Nucleus accumbens (tissue), 56 donors: ENCODE measurements at places on chromosomes 2 and 18.

GRCh38 chr2:68244456-68244855 is 7.9 kb downstream of the PPP3R1 start:
- no peak for DNase-seq

DNA sequence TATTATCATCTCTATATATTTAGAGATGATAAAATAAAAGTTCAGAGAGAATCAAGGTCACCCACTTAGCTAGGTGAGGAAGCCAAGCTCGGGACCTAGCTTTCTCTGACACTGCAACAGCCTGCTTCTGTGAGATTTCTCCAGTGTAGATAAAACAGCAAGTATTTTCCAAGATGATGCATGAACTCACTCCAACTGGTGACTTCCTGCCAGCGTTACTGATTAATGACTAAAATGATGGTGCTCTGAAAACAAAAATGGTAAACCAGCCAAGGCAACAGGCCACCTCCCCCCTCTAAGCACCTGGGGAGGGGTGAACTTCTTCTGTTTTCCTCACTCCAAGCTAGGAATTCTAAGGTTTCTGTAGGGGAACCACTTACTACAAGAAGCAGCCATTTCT is 510.2 kb upstream of the ID2 start:
- no peak for DNase-seq

GRCh38 chr18:32138332-32138982 is 46.8 kb downstream of the RNF138 start:
- no peak for DNase-seq

GRCh38 chr18:40056079-40056692 is 1898.8 kb upstream of the PIK3C3 start:
- DNase-seq, result no peak

DNA sequence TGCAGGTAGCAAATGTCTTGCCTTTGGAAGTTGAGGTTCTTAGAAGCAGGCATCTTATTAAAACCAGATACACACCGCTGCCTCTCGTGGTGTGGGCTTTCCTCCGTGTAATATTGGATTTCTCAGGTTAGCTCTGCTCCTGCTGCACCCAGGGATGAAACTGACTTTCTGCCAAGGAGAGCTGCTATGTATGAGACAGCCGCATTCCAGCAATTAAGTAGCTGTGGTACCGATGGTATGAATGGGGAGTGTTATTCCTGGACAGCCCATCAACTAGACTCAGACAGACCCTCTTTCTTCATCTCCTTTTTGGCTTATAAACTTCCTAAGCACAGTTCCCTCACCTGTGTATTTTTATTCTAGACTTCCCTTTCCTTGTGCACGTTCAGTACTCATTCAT is 6.8 kb upstream of the EHD3 start:
- DNase-seq, result no peak

GRCh38 chr2:13030606-13031005 is 313.9 kb downstream of the TRIB2 start:
- DNase-seq, result no peak

DNA sequence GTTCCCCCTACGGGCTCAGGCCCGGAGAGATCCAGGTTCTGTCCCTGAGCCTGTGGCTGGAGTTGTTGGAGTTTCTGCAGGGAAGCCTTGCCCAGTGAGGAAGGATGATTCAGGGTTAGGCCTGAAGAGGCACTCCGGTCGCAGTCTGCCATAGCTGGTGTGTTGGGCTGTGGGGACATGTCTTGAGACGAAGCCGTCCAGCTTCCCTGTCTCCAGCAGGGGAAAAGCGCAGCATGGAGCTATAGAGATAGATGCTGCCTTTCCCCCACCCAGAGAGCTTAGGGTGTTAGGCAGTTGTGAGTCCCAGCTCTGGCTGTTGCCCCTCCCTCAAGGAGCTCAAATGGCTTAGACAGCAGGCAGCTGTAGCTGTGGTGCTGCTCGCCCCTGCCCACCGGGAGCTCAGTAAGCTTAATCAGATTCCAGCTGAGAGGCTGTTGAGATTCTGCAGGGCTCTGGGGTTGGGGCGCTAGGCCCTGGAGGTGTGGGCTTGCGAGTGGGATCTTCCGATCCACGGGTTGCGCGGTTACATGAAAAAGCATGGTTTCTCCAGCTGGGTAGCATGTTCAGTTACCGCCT is 103.9 kb downstream of the PMAIP1 start:
- no peak for DNase-seq

- no peak for DNase-seq
Measured at GRCh38 chr18:57727952-57728807, 74.9 kb downstream of the ATP8B1 start.

GRCh38 chr18:79283929-79284328 is 111.8 kb upstream of the NFATC1 start:
- no peak for DNase-seq

DNA sequence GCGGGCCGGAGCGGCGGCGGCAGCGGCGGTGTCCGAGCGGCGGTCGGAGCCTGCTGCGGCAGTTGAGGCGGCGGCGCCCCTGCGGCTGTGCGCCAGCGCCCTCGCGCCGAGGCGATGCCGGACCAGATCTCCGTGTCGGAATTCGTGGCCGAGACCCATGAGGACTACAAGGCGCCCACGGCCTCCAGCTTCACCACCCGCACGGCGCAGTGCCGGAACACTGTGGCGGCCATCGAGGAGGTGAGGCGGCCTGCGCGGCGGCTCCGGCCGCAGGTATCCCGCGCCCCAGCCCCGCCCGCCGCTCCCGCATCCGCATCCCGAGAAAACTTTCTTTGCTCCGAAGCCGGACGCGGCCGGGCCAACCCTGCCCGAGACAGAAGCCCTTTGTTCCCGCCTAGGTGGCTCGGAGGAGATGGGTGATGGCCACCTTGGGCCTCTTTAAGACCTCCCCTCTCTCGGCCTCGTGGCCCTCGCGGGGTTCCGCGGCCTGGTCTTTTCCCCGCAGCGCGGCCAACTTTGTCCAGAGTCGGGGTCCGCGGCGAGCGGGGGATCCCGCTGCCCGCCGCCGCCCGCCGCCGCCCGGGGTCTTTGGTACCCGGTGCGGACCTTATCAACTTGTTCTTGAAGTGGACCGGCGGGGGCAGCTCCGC is 504 bp downstream of the ASAP2 start:
- DNase-seq, result peak; percentile 21

DNA sequence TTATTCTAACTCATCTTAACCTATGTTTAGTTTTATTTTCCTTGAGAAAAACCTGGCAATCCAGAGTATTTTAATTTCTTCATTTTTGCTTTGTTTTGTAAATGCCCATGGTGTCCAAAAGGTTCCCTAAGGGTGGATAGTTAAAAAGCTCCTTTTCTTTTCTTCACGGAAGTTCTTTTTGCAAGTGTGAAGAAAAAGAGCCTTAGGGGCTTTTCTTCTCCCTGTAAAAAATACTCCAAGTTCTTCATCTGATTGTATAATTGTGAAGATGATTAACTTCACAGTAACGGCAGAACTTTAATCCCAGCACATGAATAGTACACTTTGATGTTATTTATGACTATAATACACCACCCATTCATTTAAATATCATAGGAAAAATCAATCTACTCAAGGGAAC is 530.2 kb upstream of the LINC00305 start:
- no peak for DNase-seq

DNA sequence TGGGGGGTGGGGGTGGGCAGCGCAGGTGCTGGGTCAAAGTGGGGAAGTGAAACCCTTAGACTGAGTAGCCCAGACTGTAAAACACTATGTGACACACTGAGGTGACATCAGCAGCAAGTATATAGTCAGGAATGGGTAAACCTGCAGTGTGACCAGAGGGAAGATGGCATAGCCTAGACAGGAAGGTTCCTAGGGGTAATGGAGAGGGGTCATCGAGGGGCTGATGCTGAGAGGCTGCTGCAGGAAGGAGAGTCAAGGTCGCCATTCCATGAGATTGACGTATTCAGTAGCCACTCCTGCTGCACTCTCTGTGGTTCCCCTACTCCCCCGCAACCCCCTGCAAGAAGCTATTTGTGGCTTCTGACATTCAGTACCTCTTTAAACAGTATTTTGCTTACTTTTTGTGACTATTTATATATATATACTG is 111.7 kb downstream of the CHST9 start:
- no peak for DNase-seq

DNA sequence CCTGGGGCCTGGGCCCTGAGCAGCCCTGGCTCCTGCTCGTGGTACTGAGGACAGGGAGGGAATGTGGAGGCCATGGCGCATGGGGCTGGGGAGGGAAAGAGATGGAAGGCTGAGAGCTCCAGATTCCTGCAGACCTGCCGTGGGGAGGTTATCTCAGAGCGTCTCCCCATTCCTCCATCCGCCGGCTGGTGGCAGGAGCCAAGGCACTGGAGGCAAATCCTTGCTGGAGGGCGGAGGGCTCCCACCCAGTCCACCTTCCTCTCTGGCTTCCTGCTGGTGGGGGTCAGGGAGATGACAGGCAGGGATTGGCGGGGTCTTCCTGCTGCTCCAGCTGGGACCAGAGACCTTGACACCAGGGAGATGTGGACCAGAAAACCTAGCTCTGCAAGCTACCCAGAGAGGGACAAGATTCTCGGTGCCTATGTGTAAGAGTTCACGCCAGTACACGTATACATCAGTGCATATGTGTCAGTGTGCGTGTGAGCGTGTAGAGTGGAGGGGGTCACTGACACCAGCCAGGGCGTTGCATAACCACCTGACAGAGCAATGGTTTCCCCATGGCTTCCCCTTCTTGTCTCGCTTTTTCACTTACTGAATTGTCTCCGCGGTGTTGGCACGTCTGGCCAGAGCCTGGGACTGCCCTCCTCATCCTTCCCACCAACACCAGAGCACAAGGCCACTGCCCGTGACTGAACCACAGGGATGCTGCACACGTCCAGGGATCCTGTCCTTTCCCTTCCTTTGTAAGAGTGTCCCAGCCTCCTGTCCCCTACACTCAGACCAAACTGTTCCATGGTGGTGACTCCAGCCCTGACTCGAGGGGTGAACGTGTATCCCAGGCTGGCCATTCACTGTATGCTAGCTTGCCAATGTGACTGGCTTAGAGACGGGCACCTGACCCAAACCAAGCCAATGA is 15.8 kb upstream of the SEMA4C start:
- no peak for DNase-seq

DNA sequence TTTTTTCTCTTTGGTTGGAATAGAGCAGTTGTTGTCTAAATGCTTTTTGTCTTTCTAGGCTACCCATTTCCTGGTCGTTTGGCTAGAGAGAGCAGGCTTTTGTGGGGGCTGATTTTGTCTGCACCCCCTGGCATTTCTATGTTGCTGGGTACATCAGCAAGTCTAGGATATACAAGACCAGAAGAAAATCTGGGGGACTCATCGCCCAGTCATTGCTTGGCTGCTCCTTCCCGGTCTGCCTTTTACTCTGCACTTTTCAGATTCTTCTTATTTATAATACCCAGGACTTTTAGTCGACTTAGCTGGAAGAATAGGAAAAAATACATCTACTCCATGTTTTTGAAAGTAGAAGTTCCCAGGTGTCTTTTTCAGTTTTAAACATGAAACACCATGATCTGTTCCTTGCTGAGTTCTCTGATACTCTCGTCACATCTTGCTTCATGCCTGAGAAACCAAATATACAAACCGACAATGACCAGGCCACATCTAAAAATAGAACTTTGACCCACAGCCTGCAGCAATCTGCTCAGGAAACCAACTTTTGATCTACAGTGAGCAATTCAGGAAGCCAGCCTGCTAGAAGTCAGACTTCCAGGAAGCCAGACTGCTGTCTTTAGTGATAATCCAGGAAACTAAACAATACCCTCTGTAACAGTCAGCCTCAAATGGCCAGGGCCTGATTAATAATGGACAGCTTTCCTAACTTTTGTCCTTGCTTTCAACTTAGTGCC is 163.8 kb upstream of the MEX3C start:
- DNase-seq, result no peak

- no peak for DNase-seq
Measured at GRCh38 chr18:25166113-25166512, 185.9 kb downstream of the ZNF521 start.

- DNase-seq, result no peak
Measured at GRCh38 chr18:62209046-62209445, 22.0 kb downstream of the RELCH start.
